Stimulated activated CD8-positive, alpha-beta memory T cell treated with anti-CD3 and anti-CD28 coated beads, Interleukin-12 subunit alpha, Interleukin-12 subunit beta, amount 100 ng/mL, for 1 hour (primary cell): ENCODE measurements at places on chromosomes 2 and 18.

GRCh38 chr2:218783688-218784087, 1.7 kb downstream of the CYP27A1 start:
- no peak for DNase-seq

GRCh38 chr2:230472621-230473018, 56.6 kb downstream of the SP100 start:
- DNase-seq = no peak

DNA sequence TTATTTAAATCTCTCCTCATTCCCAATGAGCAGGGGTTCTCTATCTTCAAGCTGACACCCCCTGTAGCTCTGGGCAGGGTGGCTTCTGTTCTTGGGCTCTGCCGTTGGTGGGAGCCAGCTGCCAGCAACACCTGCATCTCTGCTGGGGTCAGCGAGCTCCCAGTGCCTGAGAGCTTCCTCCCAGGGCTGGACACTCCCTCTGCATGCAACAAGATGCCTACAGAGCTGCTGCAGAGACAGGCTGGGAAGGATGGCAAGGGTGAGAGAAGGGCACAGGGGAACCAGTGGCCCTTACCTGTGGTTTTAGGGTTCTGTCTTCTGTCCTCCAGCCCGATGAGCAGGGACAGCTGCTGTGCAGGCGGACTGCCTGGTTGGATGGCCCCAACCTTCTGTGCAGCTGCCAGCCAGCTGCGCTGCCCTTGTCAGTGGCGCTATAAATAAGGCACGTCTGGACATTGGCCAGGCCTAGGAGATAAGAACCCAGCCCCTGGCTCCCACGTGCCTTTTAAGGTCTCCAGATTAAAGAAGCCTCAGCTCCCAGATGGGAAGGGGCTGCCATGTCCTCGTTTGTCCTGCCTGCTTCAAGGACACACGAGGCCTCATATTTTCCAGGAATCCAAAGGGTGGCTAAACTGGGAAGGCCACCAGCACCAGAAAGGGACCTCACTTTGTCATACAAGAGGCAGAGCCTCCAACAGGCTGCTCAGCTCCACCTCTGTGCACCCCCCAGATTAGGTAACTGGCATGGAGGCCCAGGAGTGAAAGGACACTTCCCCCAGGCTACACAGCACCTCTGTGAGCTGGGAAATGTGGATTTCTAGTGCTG, 39.5 kb upstream of the FHL2 start:
- DNase-seq = no peak

- DNase-seq = no peak
These were observed 277.6 kb downstream of the ZNF804A start for GRCh38 chr2:184875911-184876310.

GRCh38 chr2:114610677-114611076, 168.2 kb downstream of the DPP10 start:
- DNase-seq = no peak

DNA sequence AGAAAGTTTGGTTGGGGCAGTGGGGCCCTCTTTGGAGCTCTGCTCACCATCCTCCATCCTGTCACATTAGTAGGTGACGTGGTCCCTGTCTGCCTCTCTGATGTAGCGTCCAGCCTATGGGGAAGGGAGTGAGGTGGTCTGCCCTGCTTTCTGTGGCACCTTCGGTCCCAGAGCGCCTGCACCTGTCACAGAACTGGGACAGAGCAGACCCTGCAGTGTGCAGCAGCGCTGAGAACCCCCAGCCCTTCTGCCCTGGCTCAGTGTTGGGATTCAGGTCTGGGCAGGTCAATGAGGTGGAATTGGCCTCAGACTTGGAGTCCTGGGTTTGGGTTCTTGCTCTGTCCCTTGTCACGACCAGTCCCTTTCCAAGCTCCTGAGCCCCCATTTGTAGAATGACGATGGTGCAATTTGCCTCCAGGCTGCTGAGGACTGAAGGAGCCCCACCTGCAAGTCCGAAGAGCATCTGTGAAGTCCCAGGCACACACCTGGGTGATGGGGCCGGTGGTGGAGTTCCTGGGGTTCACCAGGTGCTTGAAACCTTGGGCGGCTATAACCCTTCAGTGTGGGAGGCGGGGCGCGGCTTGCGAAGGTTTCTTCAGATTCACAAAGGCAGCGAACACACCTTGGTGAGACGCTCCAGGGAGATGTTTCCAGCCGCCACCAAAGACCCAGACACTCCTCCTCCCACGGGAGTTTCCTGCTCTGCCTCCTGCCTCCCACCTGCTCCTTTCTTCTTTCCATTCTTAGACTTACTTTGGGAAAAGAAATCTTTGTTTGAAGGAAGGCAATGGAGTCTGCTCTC, 265.4 kb upstream of the HDAC4 start:
- DNase-seq = no peak
